ENCODE measurements at places on chromosomes 1 and 21.

GRCh38 chr1:200866521-200866920 lies 6.3 kb upstream of the GPR25 start:
- DNase-seq, result peak; percentile 73

DNA sequence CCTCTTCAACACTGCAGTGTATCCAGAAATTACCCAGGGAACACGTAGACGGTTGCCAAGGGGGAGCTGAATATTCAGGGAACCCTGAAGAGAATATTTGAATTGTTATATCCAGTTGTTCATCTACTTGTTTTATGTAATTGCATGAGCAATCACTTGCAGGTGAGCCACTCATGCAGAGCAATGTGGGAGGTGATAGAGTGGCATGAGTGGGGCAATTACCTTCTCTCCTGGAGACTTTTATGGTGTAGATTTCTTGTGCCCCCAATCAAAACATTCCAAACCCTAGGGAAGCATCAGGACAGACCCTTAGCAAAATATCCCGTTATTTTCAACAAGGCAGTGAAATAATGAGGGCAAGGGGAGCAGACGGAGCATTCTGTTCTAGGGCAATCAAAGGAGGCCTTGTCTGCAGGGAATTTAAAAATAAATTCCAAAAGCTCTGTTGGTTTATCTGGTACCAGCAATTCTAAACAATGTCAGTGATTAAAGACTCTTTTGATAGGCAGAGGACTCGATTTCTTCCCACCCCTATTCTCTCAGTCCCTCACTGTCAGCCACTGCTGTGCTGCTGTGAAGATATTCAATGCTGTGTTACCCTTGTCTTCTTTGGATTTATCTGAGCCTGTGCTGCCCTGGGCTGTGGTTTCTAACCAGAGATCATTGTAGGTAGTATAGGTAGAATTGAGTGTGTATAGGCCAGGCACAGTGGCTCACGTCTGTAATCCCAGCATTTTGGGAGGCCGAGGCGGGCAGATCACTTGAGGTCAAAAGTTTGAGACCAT lies 180.2 kb upstream of the MAP1LC3C start:
- no peak for DNase-seq

GRCh38 chr21:45415188-45415942 lies 10.4 kb downstream of the COL18A1 start:
- DNase-seq, result no peak

DNA sequence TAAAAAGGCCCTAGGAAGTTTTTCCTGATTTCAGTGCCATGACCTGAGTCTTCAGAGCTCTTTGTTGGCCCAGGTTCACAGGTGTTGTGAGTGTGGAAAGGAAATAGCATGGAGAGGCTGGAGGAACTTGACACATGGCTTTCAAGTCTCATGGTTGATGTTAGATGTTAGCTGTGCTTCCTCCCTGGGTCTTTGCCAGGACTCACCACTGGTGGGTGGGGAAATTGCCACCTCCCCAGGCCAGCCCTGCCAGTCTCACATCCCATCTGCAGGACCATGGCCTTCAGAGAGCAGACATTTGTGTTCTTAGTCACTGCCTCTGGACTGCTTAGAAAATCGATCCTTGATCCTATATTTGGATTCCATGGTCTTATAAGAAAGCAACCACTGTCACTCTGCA lies 383.2 kb downstream of the DISC1 start:
- no peak for DNase-seq

DNA sequence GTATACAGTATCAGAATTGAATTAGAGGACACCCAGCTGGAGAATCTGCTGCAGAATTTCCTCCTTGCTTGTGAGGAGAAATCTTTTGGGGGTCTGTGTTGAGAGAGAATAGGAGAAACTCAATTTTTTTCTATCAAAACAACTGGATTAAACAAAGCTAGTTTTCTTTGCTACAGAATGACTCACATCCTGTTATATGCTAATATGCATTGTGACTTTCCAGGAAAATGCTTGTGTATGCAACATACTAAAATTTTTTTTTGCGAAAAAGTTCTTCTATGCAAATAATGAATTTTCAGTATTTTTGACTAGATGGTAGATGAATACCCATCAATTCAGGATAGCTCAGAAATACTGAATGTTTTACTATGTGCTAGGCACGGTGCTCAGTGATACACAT lies 2.2 kb downstream of the VAMP4 start:
- peak; percentile 30 for DNase-seq

GRCh38 chr21:18812308-18812707 lies 408.7 kb upstream of the TMPRSS15 start:
- DNase-seq, result no peak

DNA sequence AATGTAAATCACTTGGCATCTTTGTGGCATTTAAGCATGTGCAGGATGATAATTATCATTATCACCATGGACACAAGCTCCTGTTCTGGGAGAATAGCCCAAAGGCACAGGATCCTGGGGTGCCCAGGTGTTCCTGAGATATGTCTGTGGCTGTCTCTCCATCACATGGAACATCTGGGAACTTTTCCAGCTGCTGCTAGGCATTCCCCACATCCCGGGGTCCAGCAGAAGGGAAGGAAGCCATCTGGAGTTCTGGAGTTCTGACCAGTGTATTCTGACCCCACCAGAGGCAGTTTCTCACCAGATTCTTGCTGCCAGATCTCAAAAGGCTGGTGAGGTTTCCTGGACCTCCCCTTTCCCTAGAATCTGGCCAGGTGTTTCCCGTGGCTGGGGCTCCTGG lies 259.7 kb upstream of the VAMP3 start:
- no peak for DNase-seq

GRCh38 chr1:182698971-182699370 lies 14.6 kb upstream of the RGS8 start:
- DNase-seq, result no peak

DNA sequence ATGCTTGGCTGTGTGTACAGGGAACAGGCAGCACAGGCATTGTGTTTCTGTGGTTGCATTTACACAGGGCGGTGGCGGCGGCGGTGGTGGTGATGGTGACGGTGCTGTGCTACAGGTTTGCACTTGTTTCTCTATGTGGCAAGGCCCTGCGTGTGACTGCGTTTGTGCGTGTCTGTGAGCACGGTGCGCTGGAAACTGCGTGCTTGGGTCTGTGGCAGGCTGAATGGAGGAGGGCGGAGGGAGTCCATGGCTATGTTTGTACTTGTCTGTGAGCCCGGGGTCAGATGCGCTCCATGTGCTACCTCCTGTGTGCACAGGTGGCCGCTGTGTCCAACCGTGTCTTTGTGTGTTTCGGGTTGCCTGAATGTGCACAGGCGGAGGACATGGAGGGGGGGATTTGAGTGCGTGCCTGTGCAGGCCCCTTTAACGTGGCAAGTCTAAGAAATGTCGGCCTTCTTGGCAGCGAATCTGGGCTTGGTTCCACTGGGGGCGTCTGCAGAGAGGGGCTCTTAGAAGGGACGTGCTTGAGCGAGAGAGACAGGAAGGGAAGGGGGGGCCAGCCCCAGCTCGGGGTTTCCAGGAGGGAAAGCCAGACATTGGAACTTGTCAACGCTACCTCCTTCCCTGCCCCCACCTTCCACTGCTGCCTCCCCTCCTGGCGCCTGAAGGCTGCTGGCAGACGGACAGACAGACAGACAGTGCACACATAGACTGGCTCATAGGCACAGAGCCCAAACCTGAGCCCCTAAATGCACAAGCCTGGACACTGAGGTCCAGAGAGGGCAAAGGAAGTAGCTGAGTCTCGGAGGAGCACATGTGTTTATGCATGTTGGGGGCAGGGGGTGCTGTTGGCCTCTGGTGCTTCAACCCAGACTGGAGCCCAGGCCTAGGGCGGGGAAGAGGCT lies 32.7 kb upstream of the WASF2 start:
- peak; percentile 83 for DNase-seq

GRCh38 chr1:227788271-227789083 lies 27.0 kb upstream of the PRSS38 start:
- DNase-seq, result peak; percentile 71

DNA sequence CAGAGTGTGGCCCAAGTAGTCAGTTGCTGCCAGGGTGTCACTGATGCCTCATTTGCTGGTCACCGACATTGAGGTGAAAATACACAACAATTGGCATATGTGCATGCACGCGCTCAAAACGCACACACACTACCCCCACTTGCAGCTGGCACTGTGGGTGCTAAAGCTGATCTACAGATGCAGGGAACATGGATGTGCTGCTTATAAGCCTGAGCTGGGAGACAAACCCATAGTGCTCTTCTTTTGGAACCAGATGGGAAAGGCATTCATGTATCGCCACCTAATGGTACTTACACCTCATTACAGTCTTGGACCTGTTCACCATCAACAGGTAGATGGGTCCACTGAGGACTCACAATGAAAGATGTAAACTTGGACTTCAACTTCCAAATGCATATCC lies 70.3 kb upstream of the CAMK1G start:
- peak; percentile 36 for DNase-seq

GRCh38 chr21:17506951-17507350 lies 5.9 kb upstream of the CXADR start:
- no peak for DNase-seq

DNA sequence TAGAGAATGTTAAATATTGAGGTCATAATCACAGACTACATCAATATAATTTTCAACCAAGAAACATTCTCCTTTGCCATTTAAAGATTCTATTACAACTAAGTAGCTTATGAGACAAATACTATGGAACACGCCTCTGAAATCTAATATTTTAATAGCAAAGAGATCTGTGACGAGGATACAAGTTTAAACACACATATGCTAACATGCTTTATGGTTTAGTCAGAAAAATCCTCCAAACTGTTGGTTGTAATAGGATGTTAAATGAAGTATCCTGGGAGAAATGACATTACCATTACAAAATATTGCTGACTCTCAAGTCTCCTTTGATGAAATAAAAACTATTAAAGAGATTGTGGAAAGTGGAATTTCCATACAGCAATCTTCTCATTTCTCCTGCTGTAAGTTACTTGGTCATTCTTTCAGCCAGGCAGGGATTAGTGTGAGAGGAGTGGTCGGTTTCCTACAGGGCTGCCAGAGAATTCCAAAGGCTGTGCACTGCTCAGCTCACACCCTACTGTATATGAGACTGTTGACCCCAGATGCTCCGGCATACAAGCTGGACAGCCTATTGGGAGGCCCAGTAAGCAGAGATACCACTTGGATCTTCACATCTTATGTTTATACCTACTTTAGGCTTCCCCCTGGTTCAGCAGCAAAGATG lies 26.6 kb downstream of the SCYL3 start:
- no peak for DNase-seq

DNA sequence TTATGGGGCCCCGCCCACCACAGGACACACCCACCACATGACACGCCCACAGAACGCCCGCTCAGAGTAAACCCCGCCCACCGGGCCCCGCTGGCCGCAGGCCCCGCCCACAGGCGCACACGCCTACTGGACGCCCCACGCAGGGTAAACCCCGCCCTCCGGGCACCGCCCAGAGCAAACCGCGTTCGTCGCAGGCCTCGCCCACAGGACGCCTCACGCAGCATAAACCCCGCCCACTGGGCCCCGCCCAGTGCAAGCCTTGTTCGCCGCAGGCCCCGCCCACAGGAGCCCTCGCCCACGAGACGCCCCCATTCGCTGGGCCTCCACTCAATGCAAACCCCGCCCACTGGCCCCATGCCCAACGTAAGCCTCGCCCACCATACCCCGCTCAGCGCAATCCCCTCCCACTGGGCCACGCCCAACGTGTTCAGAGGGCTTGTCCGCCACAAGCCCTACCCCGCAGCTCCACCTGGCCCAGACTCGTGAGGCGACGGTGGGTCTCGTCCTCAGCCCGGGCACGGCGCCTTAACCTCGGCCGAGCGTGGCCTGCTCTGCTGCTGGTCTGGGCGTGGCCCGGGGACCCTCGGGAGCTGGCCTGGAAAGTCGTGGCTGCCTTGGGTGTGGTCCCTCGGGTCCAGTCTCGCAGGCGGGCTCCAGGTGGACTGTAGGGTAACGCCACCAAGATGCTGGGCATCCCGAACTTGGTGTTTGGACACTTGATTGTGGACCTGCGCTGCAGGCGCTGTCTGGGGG lies 401 bp upstream of the TMEM52 start:
- DNase-seq, result peak; percentile 100
